Muscle of leg (tissue), 16 donors: ENCODE measurements at places on chromosomes 16 and 17. TPM values are rescaled to one million over a fixed set of nuclear protein-coding genes. Genes with fewer than 3 reads are reported as not detected.

The TMEM204 gene
- 14.6 TPM for polyA plus RNA-seq

- H3K4me3 ChIP-seq: no peak overlapping the region
- no peak for DNase-seq
- H3K27me3 ChIP-seq: peaks cover 24% of the 10 kb centered on the region
- no peak overlapping the region for H3K27ac ChIP-seq
- peaks cover 26% of the 10 kb centered on the region for H3K4me1 ChIP-seq
These were observed 369 bp upstream of the BTBD17 start for GRCh38 chr17:74362069-74362405.

GRCh38 chr17:79294459-79295071 lies 219.9 kb downstream of the ENGASE start:
- no peak overlapping the region for H3K4me3 ChIP-seq
- H3K27me3 ChIP-seq: peaks cover 13% of the 10 kb centered on the region
- DNase-seq: peak; percentile 75
- H3K36me3 ChIP-seq: no peaks in the 10 kb centered on the region

DNA sequence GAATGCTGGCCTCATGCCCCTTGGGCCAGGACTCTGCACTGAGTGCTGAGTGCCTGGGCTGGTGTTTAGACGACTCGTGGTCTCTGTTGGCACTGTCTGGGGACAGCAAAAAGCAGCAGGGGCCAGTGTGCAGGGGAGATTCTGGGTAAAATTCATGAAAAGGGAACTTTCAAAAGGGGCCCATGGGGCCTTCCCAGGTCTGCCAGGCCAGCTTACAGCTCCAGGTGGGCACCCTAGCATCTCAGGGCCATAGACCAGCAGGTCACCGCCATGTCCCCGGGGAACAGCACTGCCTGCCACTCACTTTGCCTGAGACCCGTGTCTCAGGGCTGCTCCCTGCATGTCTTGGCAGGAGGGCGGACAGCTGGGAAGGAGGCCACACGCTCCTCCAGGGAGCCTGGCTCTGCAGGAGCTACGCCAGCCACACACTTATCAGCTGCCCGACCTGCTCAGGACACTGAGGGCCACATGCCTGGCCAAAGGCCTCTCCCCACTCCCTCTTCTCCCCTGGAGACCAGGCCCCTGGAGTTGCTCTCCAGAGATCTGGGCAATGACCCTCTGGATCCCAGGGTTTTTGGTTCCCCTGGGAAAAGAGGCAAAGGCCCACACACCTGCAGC lies 8.8 kb upstream of the FASN start:
- peak; percentile 61 for DNase-seq
- H3K36me3 ChIP-seq: peaks cover under 1% of the 10 kb centered on the region
- H3K27me3 ChIP-seq: no peaks in the 10 kb centered on the region
- peaks cover 58% of the 10 kb centered on the region for H3K4me1 ChIP-seq
- H3K4me3 ChIP-seq: peak overlapping the region; percentile 29

DNA sequence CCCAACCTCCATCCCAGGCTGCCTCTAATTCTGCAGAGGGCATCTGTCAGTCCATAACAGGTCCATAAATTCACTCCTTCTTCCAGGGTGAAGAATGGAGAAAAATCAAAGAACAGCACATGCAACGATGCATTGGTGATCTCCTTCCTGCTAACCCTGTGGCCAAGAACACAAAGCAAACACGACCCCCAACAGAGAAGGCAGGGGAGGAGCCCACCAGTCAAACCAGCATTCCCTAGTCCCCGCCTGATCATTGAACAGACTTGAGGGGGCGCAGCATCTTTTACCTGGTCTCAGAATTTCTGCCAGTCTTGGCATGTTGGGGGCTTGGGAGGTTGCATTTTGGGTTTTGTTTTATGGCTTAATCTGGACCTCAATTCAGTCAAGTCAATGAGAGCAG lies 476.0 kb downstream of the SLC39A11 start:
- peaks cover 22% of the 10 kb centered on the region for H3K27me3 ChIP-seq
- no peak for DNase-seq
- no peaks in the 10 kb centered on the region for H3K36me3 ChIP-seq
- peaks cover 20% of the 10 kb centered on the region for H3K4me1 ChIP-seq
- no peak overlapping the region for H3K27ac ChIP-seq
- H3K4me3 ChIP-seq: no peak overlapping the region

The RHOT2 gene
- 88.7 TPM for polyA plus RNA-seq

The KRT16 gene
- not detected for polyA plus RNA-seq

GRCh38 chr17:81705518-81706231 lies 2.5 kb downstream of the MRPL12 start:
- peaks cover 10% of the 10 kb centered on the region for H3K27me3 ChIP-seq
- peaks cover 37% of the 10 kb centered on the region for H3K4me1 ChIP-seq
- no peak overlapping the region for H3K27ac ChIP-seq
- DNase-seq: no peak
- no peak overlapping the region for H3K4me3 ChIP-seq

DNA sequence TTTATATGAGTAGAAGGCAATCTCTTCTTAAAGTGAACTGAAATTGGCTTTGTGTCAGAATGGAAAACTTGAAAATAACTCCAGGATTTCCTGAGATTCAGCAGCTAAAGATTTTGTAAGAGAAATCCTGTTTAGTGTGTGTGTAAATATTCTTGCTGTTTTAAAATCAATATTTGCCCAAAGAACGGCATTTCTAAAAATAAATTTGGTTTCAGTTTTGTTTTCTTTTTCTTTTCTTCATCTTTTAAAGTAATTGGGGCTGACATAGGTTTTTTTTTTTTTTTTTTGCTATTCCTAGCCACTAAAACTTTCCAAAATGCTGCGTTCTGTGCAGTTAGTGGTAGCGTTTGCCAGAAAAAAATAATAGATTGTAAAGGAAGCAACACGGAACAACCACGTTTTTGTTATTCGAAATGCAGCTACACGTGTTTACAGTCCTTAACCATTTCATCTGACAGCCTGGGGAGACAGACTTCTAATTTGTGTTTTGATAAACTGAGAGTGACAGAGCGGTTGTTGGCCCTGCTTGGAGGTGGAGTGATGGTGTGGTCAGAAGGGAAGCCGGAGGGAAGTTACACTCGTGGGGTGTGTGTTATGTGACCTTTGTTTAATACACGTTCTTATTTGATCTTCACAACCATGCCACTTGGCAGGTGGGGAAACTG lies 21.6 kb upstream of the SMPD3 start:
- H3K36me3 ChIP-seq: no peaks in the 10 kb centered on the region
- DNase-seq: peak; percentile 64
- no peaks in the 10 kb centered on the region for H3K27me3 ChIP-seq
- H3K4me1 ChIP-seq: peaks cover 23% of the 10 kb centered on the region
- peak overlapping the region; percentile 86 for H3K27ac ChIP-seq

The CTF1 gene
- 11.9 TPM for polyA plus RNA-seq

The PRAC1 gene
- polyA plus RNA-seq: not detected

DNA sequence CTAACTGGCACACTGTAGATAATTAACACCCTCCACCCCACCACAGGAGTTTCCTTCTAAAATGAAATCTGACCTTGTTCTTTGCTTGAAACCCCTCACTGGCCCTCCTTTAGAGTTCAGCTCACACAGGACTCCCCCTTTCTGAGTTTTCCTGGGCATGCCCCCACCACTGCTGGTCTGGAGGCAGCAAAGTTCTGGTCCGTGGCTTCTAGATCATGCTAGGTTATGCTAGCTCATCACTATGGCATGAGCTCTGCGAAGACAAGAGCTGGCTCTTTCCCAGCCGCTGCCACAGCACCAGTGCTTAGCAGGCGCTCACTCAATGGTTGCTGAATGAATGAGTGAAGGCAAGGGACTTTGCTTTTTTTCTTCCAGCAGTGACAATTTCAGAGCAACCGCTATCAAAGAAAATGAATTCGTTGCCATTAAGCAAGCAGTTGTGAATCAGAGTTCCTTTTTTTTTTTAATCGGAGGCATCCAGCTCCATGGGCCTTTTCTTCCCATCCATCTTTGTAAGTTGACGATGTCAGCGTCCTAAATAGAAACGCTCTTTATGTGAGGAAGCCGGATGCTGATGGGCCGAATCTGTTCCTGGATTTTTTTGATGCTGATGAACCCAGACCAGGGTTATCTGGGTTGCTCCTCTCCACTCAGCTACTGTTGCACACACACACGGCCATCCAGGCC lies 80.8 kb upstream of the NOL11 start:
- H3K27ac ChIP-seq: no peak overlapping the region
- no peak for DNase-seq
- H3K4me3 ChIP-seq: no peak overlapping the region

DNA sequence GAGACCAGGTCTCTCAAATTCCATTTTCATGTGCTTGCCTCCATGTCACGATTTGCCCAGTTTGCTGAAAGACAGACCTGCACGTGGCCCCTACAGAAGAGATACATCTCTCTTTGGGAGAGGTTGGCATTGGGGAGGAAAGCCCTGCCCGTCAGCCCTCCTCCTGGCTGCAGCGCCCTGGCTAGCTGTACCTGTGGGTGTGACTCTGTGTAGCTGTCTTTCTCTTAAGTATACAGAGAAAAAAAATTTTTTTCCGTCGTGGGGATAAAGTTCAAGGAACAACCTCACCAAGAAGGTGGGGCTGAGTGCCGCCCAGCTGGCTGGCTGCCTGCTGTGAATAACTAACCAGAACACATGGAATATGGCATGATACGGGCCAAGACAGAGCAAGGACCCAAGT lies 26.5 kb downstream of the TMEM98 start:
- H3K27me3 ChIP-seq: no peaks in the 10 kb centered on the region
- H3K4me1 ChIP-seq: no peaks in the 10 kb centered on the region
- H3K4me3 ChIP-seq: no peak overlapping the region
- H3K36me3 ChIP-seq: no peaks in the 10 kb centered on the region

The ERI2 gene
- polyA plus RNA-seq: 17.1 TPM

DNA sequence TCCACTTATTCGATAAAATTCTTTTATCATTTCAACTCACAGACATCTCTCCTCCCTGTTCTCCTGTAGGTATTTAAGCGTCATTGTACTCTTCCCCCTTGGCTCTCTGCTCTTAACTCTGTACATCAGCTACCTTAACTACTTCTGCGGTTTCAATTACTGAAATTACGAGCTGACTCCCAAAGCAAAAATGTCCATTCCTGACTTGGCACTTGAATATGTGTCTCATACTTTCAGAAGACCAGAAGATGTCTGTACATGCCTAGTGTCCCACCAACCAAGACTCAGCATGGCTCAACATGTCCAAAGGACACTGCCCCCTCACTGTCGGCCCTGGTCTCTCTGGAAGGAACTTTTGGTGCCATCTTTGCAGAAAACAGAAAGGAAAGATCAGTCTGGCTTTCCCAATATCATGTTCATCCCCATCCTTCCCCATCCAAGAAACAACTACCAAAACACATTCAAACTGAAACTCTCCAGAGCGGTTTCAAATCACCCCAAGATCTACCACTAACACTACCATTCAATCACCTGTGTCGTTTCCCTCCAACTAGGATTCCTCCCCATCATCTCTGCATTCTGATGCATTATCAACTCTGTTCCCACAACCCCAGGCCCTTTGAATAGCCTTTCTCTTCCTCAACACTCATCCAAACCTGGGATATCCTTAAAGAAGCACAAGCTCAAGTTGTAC lies 74.9 kb downstream of the ZFHX3 start:
- no peaks in the 10 kb centered on the region for H3K36me3 ChIP-seq
- DNase-seq: no peak
- H3K4me1 ChIP-seq: peaks cover 5% of the 10 kb centered on the region
- no peak overlapping the region for H3K27ac ChIP-seq

- peaks cover 5% of the 10 kb centered on the region for H3K36me3 ChIP-seq
- no peaks in the 10 kb centered on the region for H3K27me3 ChIP-seq
- no peak for DNase-seq
These were observed 1.3 kb upstream of the CUEDC1 start for GRCh38 chr17:57956291-57957119.

The ZNF597 gene
- polyA plus RNA-seq: 1.6 TPM

- no peaks in the 10 kb centered on the region for H3K27me3 ChIP-seq
- H3K4me3 ChIP-seq: no peak overlapping the region
- H3K4me1 ChIP-seq: no peaks in the 10 kb centered on the region
- no peak for DNase-seq
- no peak overlapping the region for H3K27ac ChIP-seq
- peaks cover 5% of the 10 kb centered on the region for H3K36me3 ChIP-seq
These were observed 23.1 kb upstream of the TRIM37 start for GRCh38 chr17:59129814-59130213.

GRCh38 chr17:21711182-21711581 lies 18.9 kb downstream of the KCNJ18 start:
- DNase-seq: no peak
- no peaks in the 10 kb centered on the region for H3K27me3 ChIP-seq
- H3K27ac ChIP-seq: no peak overlapping the region
- no peaks in the 10 kb centered on the region for H3K36me3 ChIP-seq

DNA sequence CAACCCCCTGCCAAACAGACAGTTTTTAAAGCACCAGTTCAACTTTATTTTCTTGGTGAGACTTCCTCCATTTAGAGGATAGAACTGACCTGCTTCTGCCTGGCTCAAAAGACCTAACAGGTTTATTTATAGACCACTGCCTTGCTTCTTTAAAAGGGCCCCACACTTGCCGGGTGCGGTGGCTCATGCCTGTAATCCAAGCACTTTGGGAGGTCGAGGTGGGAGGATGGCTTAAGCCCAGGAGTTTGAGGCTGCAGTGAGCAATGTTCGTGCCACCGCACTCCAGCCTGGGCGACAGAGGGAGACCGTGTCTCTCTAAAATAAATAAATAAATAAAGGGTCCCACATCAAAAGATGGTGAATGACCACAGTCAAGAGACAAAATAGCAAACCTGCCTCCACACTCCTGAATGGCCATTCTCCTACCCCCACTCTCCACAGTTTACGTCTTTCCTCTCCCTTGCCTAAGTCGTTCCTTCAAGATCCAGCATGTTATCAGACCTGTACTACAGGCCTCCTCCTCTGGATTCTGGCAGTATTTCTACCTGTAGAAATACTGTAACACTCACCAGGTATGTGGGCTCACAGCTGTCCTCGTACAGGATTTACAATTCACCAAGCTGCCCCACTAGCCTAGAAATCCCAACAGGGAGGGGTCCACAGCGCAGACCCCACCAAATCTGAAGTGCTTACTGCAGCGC lies 95.6 kb downstream of the SMG6 start:
- no peaks in the 10 kb centered on the region for H3K27me3 ChIP-seq
- no peak overlapping the region for H3K27ac ChIP-seq
- H3K4me3 ChIP-seq: no peak overlapping the region
- H3K36me3 ChIP-seq: peaks cover 5% of the 10 kb centered on the region

The TPSAB1 gene
- 3.8 TPM for polyA plus RNA-seq

The TAF15 gene
- 151 TPM for polyA plus RNA-seq

The NOL3 gene
- polyA plus RNA-seq: 18.5 TPM

- H3K27me3 ChIP-seq: no peaks in the 10 kb centered on the region
- no peaks in the 10 kb centered on the region for H3K36me3 ChIP-seq
- no peak overlapping the region for H3K4me3 ChIP-seq
- DNase-seq: no peak
- H3K27ac ChIP-seq: no peak overlapping the region
These were observed 8.5 kb downstream of the TEKT1 start for GRCh38 chr17:6823011-6823442.

- H3K4me3 ChIP-seq: no peak overlapping the region
- H3K27me3 ChIP-seq: no peaks in the 10 kb centered on the region
- no peak overlapping the region for H3K27ac ChIP-seq
- H3K4me1 ChIP-seq: peaks cover 4% of the 10 kb centered on the region
- no peak for DNase-seq
These were observed 4.9 kb upstream of the RUSF1 start for GRCh38 chr16:31513126-31513525.

The AKAP1 gene
- 57.0 TPM for polyA plus RNA-seq

The PEX12 gene
- 9.1 TPM for polyA plus RNA-seq
